ENCODE measurements at places on chromosomes 6 and 20.

GRCh38 chr6:84271061-84271716, 43.7 kb upstream of the CEP162 start:
- DNase-seq, result no peak

DNA sequence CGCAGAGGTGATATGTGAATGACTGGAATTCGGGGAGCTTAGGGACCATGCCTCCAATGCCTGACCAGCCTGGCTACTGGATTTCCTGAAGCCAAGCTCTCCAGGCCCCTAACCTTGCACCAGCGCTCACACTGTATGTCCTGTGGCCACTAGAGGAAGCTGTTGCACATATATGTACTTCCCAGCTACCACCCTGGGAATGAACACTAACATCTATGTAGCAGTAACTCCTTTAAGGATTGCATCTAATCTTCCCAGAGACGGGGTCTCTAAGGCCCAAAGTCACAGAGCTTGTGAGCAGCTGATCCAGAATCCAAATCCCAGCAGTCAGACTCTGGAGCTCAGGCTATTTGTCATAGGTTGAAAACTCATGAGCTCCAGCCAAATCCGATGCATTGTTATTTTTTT, 20.4 kb upstream of the BPIFB1 start:
- DNase-seq, result no peak

GRCh38 chr20:63657260-63657936, 714 bp upstream of the RTEL1 start:
- DNase-seq, result no peak

- DNase-seq, result no peak
Observed at GRCh38 chr6:150169609-150170008, 26.8 kb downstream of the PPP1R14C start.

DNA sequence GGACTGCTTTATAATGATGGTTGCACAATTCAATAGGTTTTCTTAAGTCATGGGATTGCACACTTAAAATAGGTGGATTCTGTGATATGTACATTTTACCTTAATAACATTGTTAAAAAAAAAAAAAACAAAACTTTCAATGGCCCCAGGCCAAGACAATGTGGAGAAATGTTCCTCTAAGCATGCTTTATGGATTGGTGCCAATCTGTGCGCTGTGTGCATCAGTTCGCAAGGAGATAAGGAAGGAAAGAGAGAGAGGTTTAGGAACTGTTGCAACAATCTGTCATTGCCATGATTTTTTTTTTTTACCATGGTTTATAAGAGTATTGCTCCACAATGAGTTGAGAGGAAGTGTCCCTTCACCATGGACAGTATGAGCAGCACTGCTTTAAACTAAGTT, 399.6 kb downstream of the PTPRT start:
- DNase-seq, result no peak

- DNase-seq, result no peak
Observed at GRCh38 chr6:121867095-121867494, 431.6 kb downstream of the GJA1 start.

DNA sequence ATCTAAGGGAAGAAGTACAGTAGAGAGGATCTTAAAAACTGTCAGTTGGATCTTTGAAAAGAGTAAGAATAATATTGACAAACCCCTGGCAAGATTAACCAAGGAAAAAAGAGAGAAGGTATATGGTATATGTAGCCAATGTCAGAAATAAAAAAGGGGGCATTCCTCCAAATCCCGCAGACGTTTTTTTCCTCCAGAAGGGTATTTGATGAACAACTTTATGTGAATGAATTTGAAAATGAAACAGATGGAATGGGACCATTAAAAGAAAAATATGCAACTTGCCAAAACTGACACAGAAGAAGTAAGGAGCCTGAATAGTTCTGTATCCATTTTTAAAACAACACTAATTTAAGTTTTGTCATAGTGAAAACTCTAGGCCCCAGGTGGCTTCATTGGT, 35.7 kb downstream of the GFRA4 start:
- DNase-seq, result no peak
